ENCODE measurements at places on chromosomes 2 and 18. TPM values are rescaled to one million over a fixed set of nuclear protein-coding genes. Genes with fewer than 3 reads are reported as not detected.

FTCDNL1 gene
- total RNA-seq: 2.3 TPM

SIGLEC15 gene
- 0.99 TPM for total RNA-seq

KLHL29 gene
- 31.6 TPM for total RNA-seq

RNU2-63P gene
- not detected for total RNA-seq

SOWAHC gene
- total RNA-seq: 17.9 TPM

NEU2 gene
- not detected for total RNA-seq

C2orf92 gene
- total RNA-seq: 16.2 TPM

CFC1 gene
- 0.55 TPM for total RNA-seq

RAB6C gene
- 0.44 TPM for total RNA-seq

ABCG5 gene
- 0.27 TPM for total RNA-seq

DUSP19 gene
- 9.3 TPM for total RNA-seq

SIX2 gene
- 12.4 TPM for total RNA-seq

LYPD6 gene
- 18.4 TPM for total RNA-seq

NT5DC4 gene
- 0.22 TPM for total RNA-seq

KCNS3 gene
- 10.9 TPM for total RNA-seq

SLC4A5 gene
- total RNA-seq: 36.3 TPM

ANKRD30B gene
- total RNA-seq: not detected

PCBP1 gene
- 101 TPM for total RNA-seq

CDH19 gene
- total RNA-seq: 9.6 TPM

CD8B2 gene
- 0.11 TPM for total RNA-seq

KDSR gene
- 37.7 TPM for total RNA-seq

SNTG2 gene
- total RNA-seq: 1.7 TPM

HAAO gene
- 28.8 TPM for total RNA-seq

C2orf80 gene
- not detected for total RNA-seq

GCG gene
- 0.99 TPM for total RNA-seq

PHOSPHO2 gene
- 19.4 TPM for total RNA-seq

C2orf42 gene
- total RNA-seq: 30.4 TPM

ALPP gene
- not detected for total RNA-seq

VRK2 gene
- 12.1 TPM for total RNA-seq

POTEC gene
- total RNA-seq: not detected

KIAA2012 gene
- not detected for total RNA-seq

CPO gene
- not detected for total RNA-seq

TGOLN2 gene
- total RNA-seq: 86.6 TPM

PTCD3 gene
- 203 TPM for total RNA-seq

EN1 gene
- total RNA-seq: 0.16 TPM

CRYGD gene
- 823 TPM for total RNA-seq

SKOR2 gene
- total RNA-seq: 1.2 TPM

SALL3 gene
- 15.2 TPM for total RNA-seq

RGPD3 gene
- 1.3 TPM for total RNA-seq

CD207 gene
- total RNA-seq: 5.3 TPM

ARHGAP15 gene
- 20.8 TPM for total RNA-seq

SRD5A2 gene
- 6.9 TPM for total RNA-seq

C2orf72 gene
- total RNA-seq: 4.9 TPM

TEX44 gene
- total RNA-seq: not detected
